ENCODE measurements at places on chromosomes 16 and 17.

DNA sequence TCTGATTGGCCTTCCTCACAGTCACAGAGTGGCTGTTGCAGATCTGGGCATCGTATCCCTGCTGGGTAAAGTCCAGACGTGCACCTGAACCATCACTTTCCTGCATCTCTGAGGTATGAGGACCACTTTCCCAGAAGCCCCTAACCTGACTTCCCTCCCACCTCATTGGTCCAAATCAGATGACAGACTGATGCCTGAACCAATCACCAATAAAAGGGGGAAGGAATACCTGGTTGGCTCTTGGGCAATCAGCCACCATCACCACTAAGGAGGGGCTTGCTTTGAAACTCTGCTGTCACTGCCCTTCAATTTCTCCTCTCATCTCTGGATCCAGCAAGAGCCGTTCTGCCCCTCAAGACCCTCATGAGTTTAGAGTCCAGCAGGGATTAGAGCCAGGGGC, 13.6 kb upstream of the WFDC1 start:
- no peak for DNase-seq

- no peak for DNase-seq
Observed at GRCh38 chr16:77374384-77374783, 60.5 kb downstream of the ADAMTS18 start.

DNA sequence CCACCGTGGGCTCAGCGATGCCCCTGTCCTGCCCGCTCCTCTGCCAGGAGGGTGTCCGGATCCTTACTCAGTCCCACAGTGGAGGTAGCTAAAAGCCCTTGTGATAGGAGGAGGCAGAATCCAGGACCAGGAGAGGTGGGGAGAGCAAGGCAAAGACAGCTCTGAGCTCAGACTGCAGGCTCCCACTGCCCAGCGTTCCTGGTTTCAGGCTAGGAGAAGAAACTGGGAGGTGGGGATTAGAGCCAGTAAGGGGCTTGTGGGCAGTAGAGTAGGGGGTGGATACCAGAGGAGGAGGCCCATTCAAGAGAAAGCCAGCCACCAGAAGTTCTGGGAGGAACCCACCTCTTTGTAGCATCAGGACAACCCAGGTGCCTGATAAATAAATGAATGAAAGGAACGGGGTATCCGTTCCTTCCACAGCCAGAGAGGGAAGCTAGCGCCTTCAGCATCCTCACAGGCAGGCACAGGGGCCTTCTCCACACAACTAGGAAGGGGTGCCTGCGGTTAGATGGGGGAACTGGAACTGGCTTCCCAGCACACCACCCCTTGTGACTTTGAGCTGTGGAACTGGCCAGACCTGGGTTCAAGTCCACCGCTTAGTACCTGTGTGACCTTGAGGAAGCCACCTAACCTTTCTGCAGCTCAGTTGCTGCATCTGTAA, 2.3 kb downstream of the IL21R start:
- DNase-seq: no peak

DNA sequence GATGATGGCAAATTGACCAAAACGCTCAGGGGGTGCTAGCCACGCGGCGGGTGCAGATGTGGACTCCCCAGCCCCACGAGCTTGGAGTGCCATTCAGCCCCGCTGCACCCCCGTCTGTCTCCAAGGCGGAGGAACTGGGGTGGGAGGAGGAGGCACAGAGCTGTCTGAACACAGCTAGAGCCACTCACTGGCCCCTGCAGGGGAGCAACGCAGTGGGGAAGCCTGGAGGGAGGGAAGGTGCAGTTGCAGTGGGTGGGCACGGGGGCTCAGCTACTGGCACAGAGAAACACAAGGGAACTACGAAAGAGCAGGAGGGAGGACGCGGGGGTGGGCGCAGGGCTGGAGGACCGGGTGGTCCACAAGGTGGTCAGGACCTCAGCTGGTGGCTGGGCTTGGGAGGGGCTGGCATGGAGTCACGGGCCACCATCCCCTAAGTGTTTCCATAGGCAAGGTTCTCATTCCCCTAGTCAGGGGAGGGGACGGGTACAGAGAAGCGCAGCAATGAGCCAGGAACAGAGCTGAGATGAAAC, 46.3 kb upstream of the CDR2 start:
- no peak for DNase-seq

GRCh38 chr16:2482249-2482648, 7.3 kb downstream of the TBC1D24 start:
- no peak for DNase-seq
